ENCODE measurements at places on chromosomes 12 and 14.

DNA sequence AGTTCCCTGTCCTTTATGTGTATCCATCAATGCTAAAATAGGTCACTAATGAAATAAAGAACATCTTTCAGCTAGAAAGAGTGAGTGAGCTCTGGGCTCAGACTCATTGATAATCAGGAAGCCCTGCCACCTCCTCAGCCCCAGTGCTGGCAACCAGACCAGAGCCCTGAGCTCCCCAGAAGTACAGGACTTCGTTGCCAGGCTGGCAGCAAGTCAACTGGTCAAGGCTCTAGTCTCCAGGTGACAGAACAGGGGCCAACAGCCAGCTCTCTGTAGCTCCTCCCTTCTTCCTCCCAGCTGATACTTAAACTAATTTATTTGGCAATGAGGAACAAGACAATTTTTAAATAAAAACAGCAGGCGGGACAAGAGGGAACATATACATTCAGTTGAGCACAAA lies 145.3 kb downstream of the EGLN3 start:
- no peak for DNase-seq
- H3K4me3 ChIP-seq = no peak overlapping the region

- no peaks in the 10 kb centered on the region for H3K36me3 ChIP-seq
- peaks cover 5% of the 10 kb centered on the region for H3K4me1 ChIP-seq
- H3K27ac ChIP-seq = no peak overlapping the region
- no peak overlapping the region for H3K4me3 ChIP-seq
- peaks cover 13% of the 10 kb centered on the region for H3K27me3 ChIP-seq
Measured at GRCh38 chr14:103534576-103535061, 5.6 kb downstream of the TRMT61A start.

DNA sequence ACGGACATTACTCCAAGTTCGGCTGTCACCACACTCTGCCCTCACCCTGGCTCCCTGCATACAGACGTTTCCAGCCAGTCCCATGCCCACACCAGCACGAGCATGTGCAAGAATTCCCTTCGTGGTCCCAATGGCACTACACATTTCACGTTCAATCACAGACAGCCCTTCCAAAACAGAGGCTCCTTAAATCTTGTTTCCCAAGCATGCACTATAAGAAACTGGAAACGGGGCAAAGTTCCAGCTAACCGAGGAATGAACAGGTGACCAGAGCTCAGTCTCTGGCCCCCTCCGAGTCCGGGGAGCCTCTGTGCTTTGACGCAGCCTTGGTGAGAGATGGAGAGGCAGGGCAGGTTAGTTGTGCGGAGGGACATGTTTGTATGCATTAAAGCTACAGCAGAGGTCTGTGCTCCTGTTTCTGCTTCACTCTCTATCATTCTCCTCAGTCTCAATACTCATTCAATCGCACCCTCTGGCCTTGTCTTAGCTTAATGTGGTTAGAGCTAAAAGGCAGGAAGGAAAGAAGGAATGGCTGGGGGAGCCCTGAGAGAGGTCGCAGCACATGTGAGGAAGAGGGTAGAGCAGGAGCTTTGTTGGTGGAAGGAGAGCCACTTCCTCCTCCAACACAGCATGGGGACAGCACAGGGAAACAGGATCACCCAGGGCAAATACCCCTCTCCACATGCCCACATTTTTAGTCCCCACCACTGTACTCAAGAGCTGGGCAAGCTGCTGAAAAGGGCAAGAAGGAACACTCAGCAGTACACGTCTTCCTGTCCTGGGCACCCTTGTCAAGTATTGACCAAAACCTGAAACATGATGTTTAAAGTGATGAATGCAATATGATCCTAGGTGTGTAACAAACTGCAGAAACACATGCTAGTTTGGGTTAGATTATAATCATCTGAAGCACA lies 12.2 kb upstream of the SELPLG start:
- H3K4me1 ChIP-seq = peaks cover 37% of the 10 kb centered on the region
- H3K4me3 ChIP-seq = peak overlapping the region; percentile 74
- peaks cover 46% of the 10 kb centered on the region for H3K36me3 ChIP-seq
- DNase-seq = no peak

DNA sequence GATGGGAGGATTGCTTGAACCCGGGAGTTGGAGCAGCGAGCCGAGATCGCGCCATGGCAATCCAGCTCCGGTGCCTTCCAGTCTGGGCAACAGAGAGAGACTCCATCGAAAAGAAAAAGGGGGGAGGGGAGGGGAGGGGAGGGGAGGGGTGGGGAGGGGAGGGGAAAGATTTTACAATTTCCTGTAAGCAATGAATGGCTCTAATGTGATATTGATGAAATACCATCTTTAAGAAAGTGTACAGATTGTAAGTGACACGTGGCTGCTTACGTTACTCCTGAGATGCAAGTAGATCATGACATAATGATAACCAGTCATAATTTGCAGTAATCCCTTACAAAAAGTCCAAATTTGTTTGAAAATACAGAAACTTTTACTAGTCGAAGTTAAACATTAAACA lies 1.4 kb downstream of the SLC25A21 start:
- no peak for DNase-seq
- H3K4me3 ChIP-seq = no peak overlapping the region
- no peaks in the 10 kb centered on the region for H3K27me3 ChIP-seq
- no peak overlapping the region for H3K27ac ChIP-seq

- H3K27me3 ChIP-seq = peaks cover 2% of the 10 kb centered on the region
- H3K36me3 ChIP-seq = peaks cover 12% of the 10 kb centered on the region
- DNase-seq = no peak
- H3K4me3 ChIP-seq = no peak overlapping the region
- no peak overlapping the region for H3K27ac ChIP-seq
- peaks cover 36% of the 10 kb centered on the region for H3K4me1 ChIP-seq
Measured at GRCh38 chr14:102688290-102688689, 89.0 kb upstream of the TRAF3 start.

DNA sequence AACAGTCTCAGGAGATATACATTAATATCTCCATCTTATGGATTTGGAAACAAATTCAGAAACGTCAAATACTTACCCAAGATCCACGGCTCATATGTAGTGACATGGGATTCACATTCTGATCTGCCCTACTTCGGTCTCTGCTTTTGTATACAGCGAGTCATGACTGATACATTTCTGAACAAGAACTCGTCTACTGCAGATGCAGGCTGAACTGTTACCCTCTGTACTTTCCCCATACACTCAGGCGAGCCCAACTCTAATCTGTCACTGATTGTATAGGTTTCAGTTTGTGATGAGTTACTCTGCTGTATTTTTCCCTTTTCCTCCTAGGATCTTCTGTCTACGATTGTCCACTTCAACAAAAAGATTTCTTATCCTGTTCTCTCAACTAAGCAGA lies 441.6 kb downstream of the CCDC91 start:
- no peaks in the 10 kb centered on the region for H3K36me3 ChIP-seq
- no peak overlapping the region for H3K27ac ChIP-seq

GRCh38 chr14:24692382-24693352 lies 58.7 kb upstream of the GZMB start:
- DNase-seq = no peak
- no peak overlapping the region for H3K4me3 ChIP-seq
- H3K27ac ChIP-seq = no peak overlapping the region
- peaks cover 9% of the 10 kb centered on the region for H3K4me1 ChIP-seq

DNA sequence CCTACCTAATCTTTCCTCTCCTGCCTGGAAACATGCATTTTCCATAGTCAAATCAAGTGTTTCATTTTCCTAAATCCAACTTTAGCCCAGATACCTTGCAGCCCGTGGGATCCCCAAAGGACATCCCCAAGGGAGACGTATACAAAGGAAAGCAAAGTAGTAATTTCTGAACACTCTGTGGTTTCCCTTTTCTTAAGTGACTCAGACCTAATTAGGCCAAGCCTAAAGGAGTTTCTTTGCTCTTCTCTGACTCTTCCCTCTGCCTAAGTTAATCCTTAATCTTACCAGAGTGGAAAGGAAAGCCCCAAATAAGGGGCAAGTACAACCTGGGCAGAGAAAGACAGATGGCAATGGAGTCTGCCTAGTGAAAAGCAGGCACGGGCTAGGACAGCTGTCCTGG lies 250.3 kb downstream of the SPTSSA start:
- H3K27me3 ChIP-seq = peaks cover 3% of the 10 kb centered on the region
- H3K36me3 ChIP-seq = no peaks in the 10 kb centered on the region
- no peaks in the 10 kb centered on the region for H3K4me1 ChIP-seq
- no peak for DNase-seq

GRCh38 chr12:58176296-58176869 lies 235.0 kb downstream of the ATP23 start:
- no peak overlapping the region for H3K4me3 ChIP-seq
- peaks cover 6% of the 10 kb centered on the region for H3K27me3 ChIP-seq
- no peaks in the 10 kb centered on the region for H3K4me1 ChIP-seq
- H3K36me3 ChIP-seq = no peaks in the 10 kb centered on the region

DNA sequence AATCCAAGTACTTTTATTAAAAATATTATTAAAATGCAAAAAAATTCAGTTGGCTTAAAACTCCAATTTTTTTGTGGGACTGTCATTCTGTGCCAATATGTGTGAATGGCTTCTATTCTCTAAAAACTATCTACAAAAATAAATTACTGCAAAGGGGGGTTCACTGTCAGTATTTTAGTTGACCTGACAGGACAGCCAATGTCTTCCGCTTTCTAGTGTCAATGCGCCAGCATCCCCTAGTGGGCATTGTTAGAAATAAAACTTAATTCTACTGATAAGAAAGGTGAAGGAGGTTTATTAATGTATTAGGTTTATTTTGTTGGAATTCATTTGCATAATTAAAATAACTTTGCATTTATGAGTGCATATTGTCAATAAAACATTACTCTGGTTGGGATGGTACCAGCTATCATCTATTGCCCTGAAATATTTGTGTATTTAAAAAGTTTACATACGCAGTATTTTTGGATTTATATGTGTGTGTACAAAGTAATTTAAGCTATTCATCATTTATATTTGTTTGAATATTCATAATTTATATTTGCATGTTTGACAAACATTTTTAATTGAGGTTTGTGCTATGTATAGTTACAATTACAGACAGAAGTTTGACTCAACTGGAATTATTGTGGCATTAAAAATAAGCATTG lies 527.2 kb downstream of the FLRT2 start:
- no peak overlapping the region for H3K27ac ChIP-seq
- DNase-seq = peak; percentile 30
- H3K4me3 ChIP-seq = no peak overlapping the region
- no peaks in the 10 kb centered on the region for H3K4me1 ChIP-seq
- H3K27me3 ChIP-seq = peaks cover 1% of the 10 kb centered on the region
